ENCODE measurements at places on chromosomes 11 and 22.

GRCh38 chr22:32531931-32532819 lies 57.6 kb downstream of the FBXO7 start:
- DNase-seq: no peak

DNA sequence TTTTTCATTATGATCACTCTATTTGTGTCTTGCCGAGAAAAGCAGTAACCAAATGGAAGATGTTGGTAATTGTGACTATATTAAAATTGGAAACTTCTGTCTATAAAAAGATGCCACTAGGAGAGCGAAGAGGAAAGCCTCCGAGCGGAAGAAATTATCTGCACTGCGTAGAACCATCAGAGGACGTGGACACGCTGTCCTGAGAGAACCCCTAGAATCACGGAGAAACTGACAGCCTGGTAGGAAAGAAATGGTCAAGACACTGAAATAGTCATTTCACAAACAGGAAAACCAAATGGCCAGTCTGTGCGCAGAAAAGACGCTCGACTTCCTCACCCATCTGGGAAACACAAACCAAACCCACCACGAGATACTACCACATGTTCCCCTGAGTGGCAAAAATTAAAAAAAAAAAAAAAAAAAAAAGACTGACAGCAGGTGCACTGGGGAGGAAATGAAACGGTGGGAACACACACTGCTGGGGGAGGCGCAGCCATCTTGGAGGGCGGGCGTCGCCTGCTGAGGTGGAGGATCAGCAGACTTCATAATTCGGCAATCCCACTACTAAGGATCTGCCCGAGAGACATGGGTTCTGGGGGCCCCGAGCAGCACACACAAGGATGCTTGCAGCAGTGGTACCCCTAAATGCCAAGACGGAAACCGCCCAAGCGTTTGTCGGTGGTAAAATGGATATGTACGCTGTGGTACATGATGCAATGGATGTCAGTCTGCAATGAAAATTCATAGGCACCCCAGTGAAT lies 21.3 kb downstream of the IFITM10 start:
- DNase-seq: no peak

- no peak for DNase-seq
These were observed 368.6 kb downstream of the OPCML start for GRCh38 chr11:133163463-133164419.

GRCh38 chr11:120141768-120142423 lies 4.0 kb upstream of the TRIM29 start:
- DNase-seq: no peak

DNA sequence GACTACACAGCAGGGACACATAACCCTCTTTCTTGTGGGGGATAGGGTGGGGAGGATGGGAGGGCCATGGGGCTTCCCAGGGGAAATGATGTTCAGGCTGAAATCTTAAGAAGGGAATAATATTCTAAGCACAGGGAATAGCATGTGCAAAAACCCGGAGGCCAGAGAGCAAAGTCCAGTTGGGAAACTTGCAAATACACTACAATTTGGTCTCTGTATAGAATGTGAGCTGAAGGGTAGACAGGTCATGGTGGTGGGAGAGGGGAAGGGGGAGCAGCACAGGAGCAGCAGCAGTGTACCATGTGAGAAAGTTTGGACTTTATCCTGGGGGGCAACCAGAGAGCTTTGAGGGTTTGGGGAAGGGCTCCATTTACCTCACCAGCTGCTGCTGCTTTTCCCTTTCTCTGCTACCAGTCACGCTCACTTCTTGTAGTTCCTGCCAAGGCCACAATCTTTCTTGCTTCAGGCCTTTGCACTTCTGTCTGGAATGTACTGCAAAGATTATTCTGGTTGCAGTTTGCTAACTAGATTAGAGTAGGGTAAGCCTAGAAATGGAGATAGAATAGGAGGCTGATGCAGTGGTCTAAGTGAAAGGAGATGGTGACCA lies 43.0 kb downstream of the KREMEN1 start:
- no peak for DNase-seq

GRCh38 chr22:27113211-27113635 lies 455.8 kb downstream of the MIAT start:
- DNase-seq: peak; percentile 42

GRCh38 chr22:49933236-49934159 lies 15.1 kb downstream of the CRELD2 start:
- no peak for DNase-seq

- DNase-seq: no peak
These were observed 29.7 kb upstream of the CACNG2 start for GRCh38 chr22:36733271-36733670.

DNA sequence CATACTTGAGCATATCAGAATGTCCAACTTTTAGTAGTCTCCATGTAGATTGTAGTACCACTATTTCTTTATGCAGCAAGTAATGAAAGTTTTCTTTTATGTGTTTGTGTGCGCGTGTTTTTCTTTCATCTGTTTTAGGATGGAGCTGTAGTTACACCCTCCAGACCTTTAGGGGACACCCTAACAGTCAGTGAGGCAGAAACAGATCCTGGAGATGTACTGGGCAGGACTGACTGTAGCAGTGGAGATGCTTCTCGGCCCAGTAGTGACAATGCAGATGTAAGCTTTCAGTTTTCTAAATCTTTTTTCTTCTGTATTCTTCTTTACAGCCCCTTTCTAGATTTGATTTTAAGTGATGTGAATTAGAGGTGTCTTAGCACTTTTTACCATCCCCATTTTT lies 79.9 kb upstream of the GRIK4 start:
- DNase-seq: peak; percentile 51

- DNase-seq: peak; percentile 96
These were observed 9.2 kb downstream of the FBLN1 start for GRCh38 chr22:45511847-45512261.

- DNase-seq: no peak
These were observed 31.0 kb downstream of the MED17 start for GRCh38 chr11:93814966-93815633.

- no peak for DNase-seq
These were observed 65.1 kb upstream of the LDLRAD3 start for GRCh38 chr11:35878741-35879140.

DNA sequence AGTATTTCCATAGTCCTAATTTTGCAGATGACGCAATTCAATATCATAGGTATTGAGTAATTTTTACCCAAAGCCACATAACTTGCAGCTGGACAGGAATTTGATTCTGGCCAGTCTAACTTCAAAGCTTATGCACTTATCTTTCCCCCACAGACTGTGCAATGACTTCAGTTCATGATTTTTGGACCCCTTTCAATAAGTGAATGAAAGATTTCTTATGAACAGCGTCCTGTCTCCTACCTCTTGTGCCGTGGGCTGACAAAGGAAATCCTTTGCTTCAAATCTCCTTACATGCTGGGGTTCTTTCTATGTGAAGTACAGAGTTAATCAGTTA lies 217.7 kb upstream of the KIRREL3 start:
- no peak for DNase-seq

- peak; percentile 73 for DNase-seq
These were observed 13.9 kb downstream of the SLC35E4 start for GRCh38 chr22:30649430-30650007.

DNA sequence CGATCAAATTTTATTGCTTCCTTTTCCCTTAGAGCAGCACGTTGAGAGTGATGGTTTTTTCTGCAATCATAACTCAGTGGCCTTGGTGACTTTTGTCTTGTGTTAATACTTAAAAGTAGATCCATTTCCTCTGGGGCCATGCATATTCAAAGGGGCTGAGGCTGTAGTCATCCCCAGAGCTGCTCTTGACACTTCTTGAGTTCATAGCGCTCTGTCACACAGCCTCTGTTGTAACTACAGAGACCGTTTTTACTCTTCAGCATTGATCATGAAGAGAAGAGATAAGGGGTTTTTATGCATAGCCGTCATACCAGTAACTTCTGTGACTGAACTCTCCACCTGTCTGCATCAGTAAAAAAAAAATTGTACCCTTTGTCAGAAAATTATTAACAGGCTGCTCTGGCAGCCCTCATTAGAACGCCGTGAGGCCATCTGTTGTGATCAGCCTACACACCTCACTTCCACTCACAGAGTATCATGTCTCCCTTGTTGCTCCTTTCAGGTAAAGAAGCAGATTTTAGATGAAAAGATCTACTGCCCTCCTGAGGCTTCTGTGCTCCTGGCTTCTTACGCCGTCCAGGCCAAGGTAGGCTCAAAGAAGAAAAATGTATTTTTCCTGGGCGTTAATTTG lies 38.4 kb downstream of the NF2 start:
- DNase-seq: no peak

- DNase-seq: no peak
These were observed 2.3 kb downstream of the F2 start for GRCh38 chr11:46721286-46721685.

DNA sequence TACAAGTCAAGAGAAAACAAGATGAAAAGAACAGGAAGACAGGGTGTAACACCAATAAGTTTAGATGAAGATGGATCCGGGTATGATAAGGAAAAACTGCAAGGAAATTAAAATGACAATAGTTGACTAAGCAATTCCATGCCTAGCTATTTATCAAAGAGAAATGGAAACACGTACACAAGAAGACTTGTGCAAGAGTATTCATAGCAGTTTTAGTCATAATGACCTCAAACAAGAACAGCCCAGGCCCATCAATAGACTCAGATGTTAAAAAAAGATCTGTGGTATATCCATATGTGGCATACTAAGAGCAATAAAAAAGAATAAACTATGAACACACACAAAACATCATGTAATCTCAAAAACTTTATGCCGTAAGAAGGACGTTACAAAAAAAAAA lies 33.2 kb downstream of the SLC5A12 start:
- peak; percentile 73 for DNase-seq

GRCh38 chr11:78995171-78995570 lies 420.5 kb upstream of the NARS2 start:
- no peak for DNase-seq

DNA sequence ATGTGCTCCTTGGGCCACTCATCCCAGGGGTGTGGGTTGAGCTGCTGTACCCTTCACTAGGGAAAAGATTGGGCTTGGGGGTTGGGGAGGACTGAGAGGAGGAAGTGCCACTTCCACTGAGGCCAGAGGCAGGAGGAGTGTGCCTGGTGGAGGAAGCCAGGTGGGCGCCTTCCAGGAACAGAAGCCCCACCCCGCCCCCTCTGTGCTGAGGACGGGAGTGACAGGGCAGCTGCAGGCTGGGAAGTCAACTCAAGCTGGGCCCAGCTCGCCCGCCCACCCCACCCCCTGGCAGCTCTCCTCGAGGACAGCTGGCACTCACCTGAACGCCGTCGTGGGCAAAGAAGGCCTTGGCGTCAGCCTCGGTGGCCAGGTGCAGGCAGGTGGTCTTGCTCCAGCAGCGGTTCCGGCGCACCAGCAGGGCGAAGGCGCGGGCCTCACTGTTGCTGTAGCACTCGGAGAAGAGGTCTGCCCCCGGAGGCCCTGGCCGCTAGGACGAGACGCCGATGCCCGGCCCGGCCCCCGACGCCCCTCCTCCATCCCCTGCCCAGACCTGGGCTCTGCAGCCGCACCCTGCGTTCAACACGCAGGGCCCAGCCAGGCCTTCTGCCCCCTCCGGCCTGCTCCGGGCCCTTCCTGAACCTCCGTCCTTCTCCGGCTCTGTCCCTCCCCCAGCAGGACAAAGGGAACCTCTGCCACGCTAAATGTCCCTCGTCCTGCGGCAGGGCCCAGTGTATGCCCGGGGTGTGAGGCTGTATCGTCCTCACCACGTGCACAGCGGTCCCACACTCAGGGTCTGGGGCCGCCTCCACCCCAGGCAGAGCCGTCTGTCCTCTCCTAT lies 13.4 kb downstream of the TSSC4 start:
- no peak for DNase-seq

DNA sequence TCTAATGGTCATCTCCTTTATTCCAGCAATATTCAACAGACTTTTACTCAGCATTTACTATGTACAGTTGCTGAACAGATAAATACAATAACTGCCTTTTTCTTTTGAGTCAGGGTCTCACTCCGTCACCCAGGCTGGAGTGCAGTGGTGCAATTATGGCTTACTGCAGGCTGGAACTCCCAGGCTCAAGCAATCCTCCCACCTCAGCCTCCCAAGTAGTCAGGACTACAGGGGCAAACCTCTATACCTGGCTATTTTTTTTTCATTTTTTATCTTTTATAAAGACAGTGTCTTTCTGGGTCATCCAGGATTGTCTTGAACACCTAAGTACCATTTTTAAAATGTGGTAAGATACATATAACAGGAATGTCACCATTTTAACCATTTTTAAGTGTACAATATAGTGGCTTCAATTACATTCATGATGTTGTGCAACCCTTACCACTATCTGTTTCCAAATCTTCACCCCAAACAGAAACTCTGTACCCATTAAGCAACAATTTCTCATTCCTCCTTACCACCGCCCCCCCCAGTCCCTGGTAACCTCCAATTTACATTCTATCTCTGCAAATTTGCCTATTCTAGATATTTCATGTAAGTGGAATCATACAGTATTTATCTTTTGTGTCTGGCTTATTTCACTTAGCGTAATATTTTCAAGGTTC lies 67.8 kb downstream of the MIAT start:
- no peak for DNase-seq

- peak; percentile 48 for DNase-seq
These were observed 714 bp downstream of the CD59 start for GRCh38 chr11:33735271-33736147.

DNA sequence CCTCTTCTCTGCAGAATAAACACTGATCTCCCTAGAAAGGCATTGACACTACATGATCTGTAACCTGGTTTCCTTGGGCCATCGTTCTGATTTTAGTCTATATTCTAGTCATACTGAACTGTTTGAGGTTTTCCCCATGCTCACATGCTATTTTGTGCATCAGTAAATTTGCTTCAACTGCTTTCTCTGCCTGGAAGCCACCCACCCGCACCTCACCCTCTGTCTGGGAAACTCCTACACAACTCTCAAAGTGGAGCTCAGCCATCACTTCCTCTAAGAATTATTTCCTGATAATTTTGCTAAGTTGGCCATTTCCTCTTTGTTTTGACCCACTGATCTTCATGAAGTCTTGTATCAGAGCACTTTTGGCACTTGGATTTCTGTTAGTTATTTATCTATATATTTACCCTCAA lies 36.1 kb downstream of the MMP20 start:
- DNase-seq: no peak

GRCh38 chr11:2298131-2298794 lies 3.5 kb downstream of the C11orf21 start:
- no peak for DNase-seq

GRCh38 chr22:25554689-25555088 lies 9.8 kb upstream of the GRK3 start:
- DNase-seq: no peak

GRCh38 chr22:17629173-17629489 lies 582 bp upstream of the ATP6V1E1 start:
- no peak for DNase-seq

- DNase-seq: no peak
These were observed 3.2 kb upstream of the EMID1 start for GRCh38 chr22:29202212-29203192.

Measured in HCEC 1CT (cell line).